ENCODE measurements at places on chromosomes 7 and 10.

DNA sequence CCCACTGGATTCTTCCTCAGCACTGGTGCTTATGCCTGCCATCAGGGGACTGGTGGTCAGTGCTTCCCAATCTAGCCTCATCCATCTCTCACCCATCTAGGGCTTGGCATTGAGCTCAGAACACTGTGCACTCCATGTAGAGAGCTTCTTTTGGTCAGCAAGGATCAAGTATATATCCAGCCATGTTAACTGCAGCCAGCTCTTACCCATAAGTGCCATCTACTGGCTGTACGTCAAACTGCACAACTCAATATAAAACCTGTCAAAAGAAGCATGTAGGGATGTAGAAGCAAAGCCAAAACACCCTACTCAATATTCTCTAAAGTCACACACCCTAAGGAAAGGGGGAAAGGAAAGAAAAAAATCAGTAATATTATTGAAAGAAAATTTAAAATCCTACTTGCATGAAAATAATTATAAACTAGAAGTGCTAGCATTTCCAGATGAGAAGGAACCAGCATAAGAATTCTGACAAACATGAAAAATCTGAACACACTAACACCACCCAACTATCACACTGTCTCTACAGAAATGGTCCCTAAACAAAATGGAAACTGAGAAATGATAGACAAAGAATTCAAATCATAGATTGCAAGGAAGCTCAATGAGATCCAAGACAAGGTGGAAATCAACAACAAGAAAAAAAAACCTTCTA, 531.1 kb upstream of the STEAP1 start:
- no peak for DNase-seq

DNA sequence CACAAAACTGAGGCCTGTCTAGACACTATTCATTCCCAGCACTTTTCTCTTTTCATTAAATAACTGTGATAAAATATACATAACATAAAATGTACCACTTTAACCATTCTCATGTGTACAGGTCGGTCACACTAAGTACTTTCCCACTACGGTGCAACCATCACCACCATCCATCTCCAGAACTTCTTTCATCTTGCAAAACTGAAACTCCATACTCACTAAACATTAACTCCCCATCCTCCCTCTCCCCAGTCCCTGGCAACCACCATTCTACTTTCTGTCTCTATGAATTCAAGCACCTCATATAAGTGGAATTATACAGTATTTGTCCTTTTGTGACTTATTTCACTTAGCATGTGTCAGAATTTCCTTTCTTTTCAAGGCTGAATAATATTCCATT, 53.0 kb downstream of the ARHGAP12 start:
- no peak for DNase-seq

DNA sequence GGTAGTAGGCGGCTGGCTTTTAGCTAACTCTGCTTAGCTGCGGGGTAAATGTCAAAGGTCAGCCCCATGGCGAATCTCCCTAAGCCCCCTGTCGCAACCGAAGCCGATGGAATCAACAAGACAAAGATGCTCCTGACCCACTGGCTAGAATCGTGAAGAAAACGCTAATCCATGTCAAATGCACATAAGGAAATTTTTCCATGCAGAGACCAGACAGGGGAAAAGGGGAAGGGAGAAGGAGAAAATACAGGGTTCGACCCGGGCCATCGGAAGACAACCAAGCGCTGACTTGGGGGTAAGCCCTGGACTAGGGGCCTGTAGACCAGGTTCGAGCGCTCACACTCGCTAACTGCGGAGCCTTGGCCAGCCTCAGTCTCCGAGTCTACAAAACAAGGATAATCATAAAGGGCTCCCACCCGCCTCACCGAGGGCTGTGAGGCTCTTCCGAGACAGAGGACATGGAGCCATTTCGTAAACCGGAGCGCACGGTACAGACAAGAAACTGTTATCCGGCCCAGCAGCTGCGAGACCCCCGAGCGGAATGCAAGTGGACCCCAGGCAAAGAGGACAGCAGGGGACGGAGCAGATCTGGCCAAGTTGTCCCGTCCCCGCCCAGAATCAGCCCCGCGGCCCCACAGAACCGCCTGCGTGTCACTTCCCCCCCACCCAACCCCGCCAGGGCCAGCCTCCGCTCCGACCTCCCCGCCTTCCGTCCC, 507 bp downstream of the SAR1A start:
- no peak for DNase-seq

- DNase-seq = no peak
These were observed 247.4 kb downstream of the ELFN1 start for GRCh38 chr7:1917221-1918062.

DNA sequence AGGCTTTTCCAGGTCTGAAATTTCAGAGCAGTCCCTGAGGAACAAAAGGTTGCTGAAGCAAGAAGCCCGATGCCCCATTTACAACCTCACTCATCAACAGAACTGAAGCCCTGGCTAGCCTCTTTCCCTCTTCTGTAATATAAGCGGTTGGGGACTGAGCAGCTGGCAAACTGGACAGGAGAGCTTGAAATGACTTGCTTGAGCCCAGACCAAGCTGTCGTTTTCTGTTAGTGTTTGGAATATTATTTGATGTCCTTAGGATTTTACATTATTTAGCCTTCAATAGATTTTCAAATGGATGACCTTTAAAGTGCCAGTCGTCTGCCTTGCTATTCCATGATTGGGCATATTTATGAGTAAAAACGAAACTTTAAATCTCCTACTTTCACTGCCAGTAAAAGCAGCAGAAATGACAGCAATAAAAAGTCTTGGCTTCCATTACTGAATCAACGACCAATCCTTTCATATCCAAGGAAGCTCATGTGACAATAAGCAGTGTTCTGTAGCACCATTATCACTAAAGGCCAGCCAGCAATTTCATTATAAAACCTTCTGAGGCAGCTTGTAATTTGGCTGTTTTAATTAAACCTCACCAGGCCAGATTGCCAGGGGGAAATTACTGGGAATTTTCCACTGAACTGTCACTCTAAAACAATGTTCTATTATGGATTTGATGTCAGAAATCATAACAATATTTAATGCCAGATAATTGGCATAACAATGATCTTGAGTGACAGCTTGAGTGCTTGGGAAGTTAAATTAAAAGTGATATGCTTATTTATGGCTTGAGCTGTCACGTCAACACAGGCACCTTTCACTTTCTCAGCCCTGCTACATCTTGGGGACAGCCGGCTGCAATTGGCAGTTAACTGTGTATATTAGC, 85.9 kb downstream of the LSMEM1 start:
- DNase-seq = no peak

All from activated naive CD8-positive, alpha-beta T cell treated with anti-CD3 and anti-CD28 coated beads, Interleukin-2, amount 50 U/mL, for 16 hours (primary cell).